Vagina (tissue), 2 donors: ENCODE measurements at places on chromosomes 1 and 21. TPM values are rescaled to one million over a fixed set of nuclear protein-coding genes. Genes with fewer than 3 reads are reported as not detected.

MASP2 gene
- total RNA-seq: not detected

NPR1 gene
- total RNA-seq: 45.9 TPM

ASAP3 gene
- total RNA-seq: 79.1 TPM

TNN gene
- not detected for total RNA-seq

SV2A gene
- total RNA-seq: 7.6 TPM

RPAP2 gene
- 11.8 TPM for total RNA-seq

VWA5B1 gene
- not detected for total RNA-seq

CHML gene
- total RNA-seq: 11.3 TPM

SYT2 gene
- not detected for total RNA-seq

ACTN2 gene
- total RNA-seq: 1.5 TPM

PWP2 gene
- total RNA-seq: 20.4 TPM

MUL1 gene
- total RNA-seq: 19.9 TPM

COL6A1 gene
- 520 TPM for total RNA-seq

GIPC2 gene
- 2.7 TPM for total RNA-seq

PCSK9 gene
- total RNA-seq: 0.25 TPM
